NCI-H1092 (cell line): ENCODE measurements at places on chromosomes 5 and 9.

DNA sequence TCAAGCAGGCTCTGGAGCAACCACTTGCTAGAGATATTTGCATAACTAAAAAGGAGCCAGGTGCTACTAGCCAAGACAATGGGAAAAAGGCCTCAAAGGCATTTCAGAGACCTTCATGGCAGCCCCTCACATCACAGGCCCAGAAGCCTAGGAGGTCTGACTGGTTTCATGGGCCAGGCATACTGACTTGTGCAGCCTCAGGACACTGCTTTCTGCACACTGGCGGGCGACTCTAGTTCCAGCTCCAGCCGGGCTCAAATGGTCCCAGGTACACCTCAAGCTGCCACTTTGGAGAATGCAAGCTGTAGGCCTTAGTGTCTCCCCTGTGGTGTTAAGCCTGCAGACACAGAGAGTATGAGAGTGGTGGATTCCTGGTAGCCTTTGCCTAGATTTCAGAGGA, 27.1 kb downstream of the COX7C start:
- DNase-seq, result no peak

DNA sequence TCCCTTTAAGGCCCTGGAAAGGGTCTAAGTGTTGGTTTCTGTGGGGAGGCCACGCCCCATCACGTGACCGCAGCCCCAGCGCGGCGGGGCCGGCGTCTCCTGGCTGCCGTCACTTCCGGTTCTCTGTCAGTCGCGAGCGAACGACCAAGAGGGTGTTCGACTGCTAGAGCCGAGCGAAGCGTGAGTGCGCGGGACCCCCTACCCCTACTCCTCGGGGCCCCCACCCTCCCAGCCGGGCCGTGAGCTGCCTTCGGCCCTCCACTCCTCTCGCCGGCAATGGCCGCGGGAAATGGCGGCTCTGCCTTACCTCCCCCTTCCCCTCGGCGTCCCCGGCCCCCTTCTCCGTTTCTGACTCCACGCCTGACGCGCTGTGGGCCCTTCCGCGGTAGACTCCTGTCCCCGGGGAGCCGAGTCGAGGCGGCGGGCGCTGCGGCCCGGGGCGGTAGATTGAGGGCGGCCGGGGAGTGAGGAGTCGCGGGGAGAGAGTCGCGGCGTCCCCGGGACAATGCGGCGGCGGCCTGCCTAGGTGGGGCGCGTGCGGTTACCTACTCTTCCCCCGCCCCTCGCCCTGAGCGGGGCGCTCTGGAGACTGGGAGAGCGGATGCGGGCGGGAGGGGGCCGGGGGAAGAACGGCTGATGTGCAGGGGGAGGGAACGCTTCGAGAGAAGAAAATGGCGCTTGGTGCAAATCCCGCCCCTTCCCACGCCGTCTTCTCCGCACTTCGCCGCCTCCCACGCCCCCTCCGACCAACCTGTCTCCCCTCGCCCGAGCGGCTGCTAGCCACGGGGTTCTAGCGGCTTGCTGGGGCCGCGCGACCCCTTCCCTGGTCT, at the start of gene SUB1:
SUB1 (plus strand) TSS at position 112 of the 830 bp plus-strand sequence. CDS start 2,956 bp downstream, outside the sequence.
- peak; percentile 86 for DNase-seq

DNA sequence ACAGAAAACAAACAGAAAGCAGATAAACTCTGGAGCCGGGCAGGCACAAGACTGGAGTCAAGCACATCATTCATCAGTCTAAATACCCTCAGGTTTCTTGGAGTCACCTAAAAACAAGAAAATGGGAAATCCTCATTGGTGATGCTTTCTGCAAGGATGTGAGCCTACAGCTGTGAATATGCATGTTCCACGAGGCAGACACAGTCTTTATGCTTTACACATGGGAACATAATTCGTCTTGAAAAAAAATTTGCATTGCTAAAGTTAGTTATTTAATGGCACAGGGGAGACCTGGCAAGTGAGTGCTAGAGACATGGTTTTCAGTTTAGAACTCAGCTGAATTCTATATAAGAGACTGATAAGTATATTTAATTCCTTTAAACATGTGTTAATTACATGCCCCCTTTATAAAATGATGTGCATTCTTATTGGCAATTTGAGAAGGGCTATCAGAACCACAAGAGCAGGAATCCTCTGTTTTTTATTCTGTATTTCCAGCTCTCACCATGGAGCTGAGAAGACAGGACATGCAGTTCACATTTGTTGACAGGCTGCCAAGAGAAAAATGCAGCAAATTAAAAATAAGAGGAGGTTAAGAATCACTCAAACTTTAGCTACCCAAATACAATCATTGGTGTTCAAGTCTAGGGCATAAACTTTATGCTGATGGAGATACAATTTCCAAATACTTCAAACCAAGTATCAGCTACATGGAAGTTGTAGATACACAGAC, 438.0 kb upstream of the MPDZ start:
- DNase-seq, result no peak

DNA sequence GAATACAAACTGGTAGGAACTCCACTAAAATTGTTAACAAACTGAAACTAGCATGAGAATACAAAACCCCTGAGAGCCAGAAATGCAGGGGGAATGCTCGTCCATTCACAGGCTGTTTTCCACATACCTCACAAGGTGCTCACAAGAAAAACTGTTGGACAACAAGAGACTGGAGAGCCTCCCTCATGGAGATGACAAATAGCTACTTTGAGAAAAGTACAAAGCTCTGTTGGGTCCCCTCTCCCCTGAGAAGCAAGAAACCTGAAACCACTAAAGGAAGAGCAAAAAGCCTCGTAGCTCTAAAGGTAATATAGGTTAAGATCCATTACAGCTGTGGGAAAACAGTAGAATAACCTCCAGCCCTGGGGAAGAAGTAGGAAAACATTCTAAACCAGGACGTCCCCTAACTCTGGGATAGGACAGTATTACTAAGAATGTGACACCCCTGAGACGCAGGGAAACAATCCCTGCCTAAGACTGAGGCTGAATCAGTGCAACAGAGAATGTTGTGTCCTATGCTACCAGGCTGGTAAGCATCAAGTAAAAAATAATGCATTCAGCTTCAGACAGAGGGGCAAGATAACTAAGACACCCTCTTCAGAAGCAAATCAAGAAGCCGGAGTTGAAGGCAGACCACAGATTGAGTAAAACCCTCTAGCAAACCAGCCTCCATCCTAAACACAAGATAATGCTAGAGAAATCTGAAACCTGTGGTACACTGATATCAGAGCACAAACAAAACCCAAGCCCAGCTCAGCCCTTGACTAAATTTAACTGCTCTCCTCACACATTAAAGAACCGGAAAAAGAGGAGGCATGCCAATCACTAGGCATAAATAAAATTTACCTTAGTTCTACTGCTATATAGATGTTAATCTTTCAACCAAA, 160.2 kb downstream of the SSBP2 start:
- no peak for DNase-seq

GRCh38 chr5:137264041-137264440, 235.1 kb downstream of the SPOCK1 start:
- DNase-seq, result no peak

- peak; percentile 72 for DNase-seq
Observed at GRCh38 chr5:124649491-124650146, 96.8 kb downstream of the ZNF608 start.

DNA sequence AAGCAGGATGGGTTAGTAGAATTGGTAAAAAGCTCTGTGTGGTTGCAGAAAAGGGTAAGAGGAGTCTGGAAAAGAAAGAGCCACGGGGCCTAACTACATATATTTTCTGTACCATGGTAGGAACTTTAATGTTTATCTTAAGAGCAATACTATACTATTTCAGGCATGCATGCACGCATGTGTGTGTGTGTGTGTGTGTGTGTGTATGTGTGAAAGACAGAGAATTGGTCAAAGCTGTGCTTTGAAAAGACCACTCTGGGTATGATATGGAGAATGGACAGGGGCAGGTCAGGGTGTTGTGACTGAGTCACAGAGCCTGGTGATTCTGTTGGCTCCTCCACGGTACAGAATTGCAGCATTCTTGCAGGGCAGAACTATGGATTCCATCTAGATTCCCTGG, 339.3 kb downstream of the SLIT3 start:
- DNase-seq, result no peak

DNA sequence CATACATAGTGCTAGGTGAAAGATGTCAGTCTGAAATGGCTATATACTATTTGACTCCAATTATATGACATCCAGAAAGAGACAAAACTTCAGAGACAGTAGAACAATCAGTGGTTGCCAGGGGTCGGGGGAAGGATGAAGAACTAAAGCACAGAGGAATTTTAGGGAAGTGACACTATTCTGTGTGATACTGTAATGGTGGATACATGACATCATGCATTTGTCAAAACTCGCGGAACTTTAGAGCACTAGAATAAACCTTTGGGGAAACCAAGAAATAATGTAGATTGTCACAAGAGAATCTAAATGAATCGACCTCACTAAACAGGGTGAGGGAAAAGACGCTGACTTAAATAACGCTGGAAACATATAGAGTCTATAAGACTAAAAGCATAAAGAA, 107.0 kb upstream of the RETREG1 start:
- no peak for DNase-seq

DNA sequence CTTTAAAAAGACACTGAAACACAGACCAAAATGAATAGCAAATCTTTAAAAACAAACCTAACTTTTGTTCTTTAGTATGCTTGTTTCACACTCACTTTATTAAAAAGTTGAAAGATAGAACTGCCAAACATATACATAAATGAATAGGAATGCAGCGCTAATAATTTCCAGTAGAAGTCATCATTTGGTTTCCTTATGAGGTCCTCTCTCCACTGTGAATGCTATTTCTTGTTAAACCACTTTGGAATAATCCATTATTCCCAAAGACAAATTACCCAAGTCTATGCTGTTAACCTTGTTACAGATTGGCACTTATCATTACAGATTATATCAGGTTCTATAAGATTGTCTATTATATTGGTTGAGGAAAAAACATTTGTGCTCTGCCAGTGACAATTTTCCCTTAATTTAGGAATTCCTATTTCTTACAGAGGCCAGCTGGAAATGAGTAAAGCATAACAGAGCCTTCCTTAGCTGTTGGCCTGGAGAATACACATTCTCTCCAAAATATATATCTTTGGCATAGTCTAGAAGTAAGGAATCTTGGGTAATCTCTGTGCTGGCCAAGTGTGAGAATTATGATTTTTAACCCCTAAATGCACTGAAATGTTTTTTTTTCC, 29.3 kb upstream of the MINAR2 start:
- DNase-seq, result no peak

- no peak for DNase-seq
Observed at GRCh38 chr5:122756264-122756911, 18.5 kb upstream of the SNX2 start.

- DNase-seq, result no peak
Observed at GRCh38 chr9:20473515-20474013, 148.7 kb downstream of the MLLT3 start.

DNA sequence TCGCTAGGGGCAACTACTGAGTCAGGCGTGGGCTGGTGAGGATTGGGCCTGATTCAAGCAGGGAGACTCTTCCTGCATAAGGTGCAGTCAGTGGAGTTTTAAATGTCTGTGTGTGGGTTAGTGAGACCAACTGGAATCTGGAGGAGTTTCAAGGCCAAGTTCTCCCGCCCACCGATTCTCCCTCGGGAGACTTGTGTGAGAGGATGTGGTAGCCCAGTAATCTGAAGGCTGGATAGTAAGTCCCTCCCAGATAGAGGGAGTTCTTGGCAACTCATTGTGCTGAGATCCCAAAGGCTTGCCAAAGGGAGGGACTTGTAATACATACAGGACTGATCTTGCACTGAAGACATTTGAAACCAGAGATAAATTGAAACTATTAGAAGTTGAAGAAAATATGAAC, 51.8 kb downstream of the WDR36 start:
- DNase-seq, result no peak

GRCh38 chr9:104843644-104844240, 79.8 kb downstream of the NIPSNAP3B start:
- no peak for DNase-seq

- DNase-seq, result no peak
Observed at GRCh38 chr5:136067422-136067821, 38.6 kb downstream of the TGFBI start.

GRCh38 chr5:9661316-9662015, 31.3 kb upstream of the TAS2R1 start:
- DNase-seq, result no peak

DNA sequence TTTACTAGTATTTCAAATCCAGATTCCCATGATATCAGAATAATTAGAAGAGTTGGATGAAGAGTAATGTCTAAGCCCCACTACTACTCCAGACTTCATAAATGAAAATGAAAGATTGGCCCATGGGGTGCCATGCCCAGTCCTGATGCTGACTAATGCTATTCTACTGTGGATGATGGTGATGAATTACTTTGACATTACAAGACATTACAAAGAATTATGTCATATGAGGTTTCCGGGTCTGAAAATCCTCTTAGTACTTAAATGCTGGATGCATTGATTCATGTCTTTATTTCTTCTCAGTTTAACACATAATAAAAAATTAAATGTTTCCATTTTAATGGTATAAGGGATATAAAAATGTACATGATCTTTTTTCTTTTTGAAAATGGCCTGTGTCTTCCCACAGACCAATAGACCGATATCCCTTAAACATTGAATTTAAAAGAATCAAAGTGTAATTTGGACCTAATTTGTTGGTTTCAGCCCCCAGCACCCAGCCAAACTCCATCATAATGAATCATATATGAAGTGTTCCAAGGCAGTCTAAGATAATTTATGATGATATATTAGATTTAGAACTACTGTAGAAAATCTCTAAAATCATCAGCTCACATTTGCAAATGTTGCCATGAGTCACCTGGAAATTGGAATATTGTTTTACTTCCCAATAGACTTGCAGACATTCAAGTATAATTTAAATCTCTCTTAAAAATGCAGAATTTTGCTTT, 223.6 kb upstream of the SGCD start:
- DNase-seq, result no peak

GRCh38 chr5:179414459-179415261, 69.4 kb upstream of the ADAMTS2 start:
- no peak for DNase-seq

- peak; percentile 41 for DNase-seq
Observed at GRCh38 chr9:69549310-69550202, 122.6 kb downstream of the APBA1 start.

GRCh38 chr9:35579130-35579529, 25.9 kb upstream of the TESK1 start:
- DNase-seq, result no peak

DNA sequence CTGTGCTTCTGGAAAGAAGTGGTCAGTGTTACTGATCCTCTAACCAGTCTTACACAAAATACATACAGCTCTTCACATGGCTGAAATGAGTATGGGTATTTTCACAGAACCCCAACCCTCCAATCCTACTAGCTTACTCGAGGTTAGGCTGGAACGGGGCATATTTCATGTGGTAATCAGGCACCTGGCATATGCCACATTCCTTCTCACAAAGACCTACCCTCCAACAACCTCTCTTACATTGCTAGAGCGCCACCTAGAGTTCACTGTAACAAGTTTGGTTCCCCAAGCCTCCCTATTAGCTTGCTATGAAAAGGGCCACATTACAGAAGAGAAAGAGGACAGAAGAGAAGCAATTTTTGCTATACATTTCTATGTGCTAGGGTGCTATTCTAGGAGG, 597.3 kb downstream of the PRELID2 start:
- peak; percentile 32 for DNase-seq
